ENCODE measurements at places on chromosomes 6 and 20. TPM values are rescaled to one million over a fixed set of nuclear protein-coding genes. Genes with fewer than 3 reads are reported as not detected.

PRICKLE4 gene
- total RNA-seq = 4.6 TPM

C6orf58 gene
- total RNA-seq = not detected

ALDH8A1 gene
- 0.42 TPM for total RNA-seq

KIF13A gene
- total RNA-seq = 98.0 TPM

GRCh38 chr6:127114214-127114760 is 4.2 kb upstream of the RSPO3 start:
- H3K27me3 ChIP-seq = no peaks in the 10 kb centered on the region
- H3K27ac ChIP-seq = no peak overlapping the region
- H3K36me3 ChIP-seq = no peaks in the 10 kb centered on the region
- H3K4me3 ChIP-seq = no peak overlapping the region
- no peak for DNase-seq
- H3K4me1 ChIP-seq = peaks cover 4% of the 10 kb centered on the region

DNA sequence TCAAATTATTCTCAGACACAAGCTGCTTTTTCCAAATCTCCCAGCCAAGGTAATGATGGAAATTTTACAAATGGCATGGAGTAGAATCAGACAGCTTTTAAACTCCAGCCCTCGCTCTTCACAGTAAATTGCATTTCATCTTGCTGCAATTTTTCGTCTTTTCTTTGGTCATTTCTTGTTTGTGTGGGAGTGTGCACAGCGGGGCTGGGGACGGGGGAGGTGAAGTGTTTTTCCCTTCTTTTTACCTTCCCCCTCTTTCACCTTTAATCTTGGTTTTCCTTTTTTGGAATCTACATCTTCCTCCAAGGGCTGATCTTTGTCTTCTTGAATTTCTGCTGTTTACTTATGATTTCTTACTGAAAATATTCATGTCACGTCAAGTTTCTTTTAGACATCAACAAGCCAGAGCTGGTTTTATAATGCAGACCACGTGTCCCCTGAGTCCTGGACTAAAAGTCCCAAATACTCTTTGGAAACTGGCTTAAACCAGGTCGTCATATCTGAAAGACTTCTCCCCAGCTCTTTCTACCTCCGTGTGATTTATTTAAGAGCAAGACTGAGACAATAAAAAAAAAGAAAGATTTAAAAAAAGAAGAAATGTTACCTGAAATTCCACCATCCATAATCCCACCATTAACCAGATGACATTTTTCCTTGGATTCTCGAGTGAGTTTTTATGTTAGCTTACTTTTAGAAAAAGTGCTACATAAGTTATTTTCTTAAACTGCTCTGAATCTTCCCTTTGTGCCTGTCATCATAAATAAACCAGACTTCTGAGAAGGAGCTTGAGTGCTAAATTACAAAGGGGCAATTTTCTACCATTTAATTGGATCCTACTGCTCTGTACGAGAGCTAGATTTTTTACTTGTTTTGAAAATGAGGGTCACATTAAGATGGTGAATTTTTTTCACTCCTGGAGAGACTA is 52.0 kb downstream of the MAP3K5 start:
- peak overlapping the region; percentile 73 for H3K27ac ChIP-seq
- H3K4me1 ChIP-seq = peaks cover 83% of the 10 kb centered on the region

- no peak overlapping the region for H3K27ac ChIP-seq
- H3K4me1 ChIP-seq = peaks cover 3% of the 10 kb centered on the region
- H3K4me3 ChIP-seq = no peak overlapping the region
- no peaks in the 10 kb centered on the region for H3K36me3 ChIP-seq
- DNase-seq = no peak
Observed at GRCh38 chr6:27176096-27176495, 71.4 kb upstream of the PRSS16 start.

GRCh38 chr6:76275746-76276145 is 203.3 kb upstream of the IMPG1 start:
- H3K27me3 ChIP-seq = no peaks in the 10 kb centered on the region
- H3K4me1 ChIP-seq = no peaks in the 10 kb centered on the region
- no peak overlapping the region for H3K4me3 ChIP-seq
- DNase-seq = no peak
- no peak overlapping the region for H3K27ac ChIP-seq

- no peak overlapping the region for H3K4me3 ChIP-seq
- no peak overlapping the region for H3K27ac ChIP-seq
- H3K36me3 ChIP-seq = no peaks in the 10 kb centered on the region
Observed at GRCh38 chr6:104240865-104241264, 618.9 kb downstream of the HACE1 start.

Data from thoracic aorta (tissue), 2 donors.